ENCODE measurements at places on chromosomes 2 and 18.
A peak's percentile ranks its signal among the peaks of the same experiment; 100 is the strongest.

- no peak for DNase-seq
Measured at GRCh38 chr2:27322301-27322765, 564 bp downstream of the MPV17 start.

DNA sequence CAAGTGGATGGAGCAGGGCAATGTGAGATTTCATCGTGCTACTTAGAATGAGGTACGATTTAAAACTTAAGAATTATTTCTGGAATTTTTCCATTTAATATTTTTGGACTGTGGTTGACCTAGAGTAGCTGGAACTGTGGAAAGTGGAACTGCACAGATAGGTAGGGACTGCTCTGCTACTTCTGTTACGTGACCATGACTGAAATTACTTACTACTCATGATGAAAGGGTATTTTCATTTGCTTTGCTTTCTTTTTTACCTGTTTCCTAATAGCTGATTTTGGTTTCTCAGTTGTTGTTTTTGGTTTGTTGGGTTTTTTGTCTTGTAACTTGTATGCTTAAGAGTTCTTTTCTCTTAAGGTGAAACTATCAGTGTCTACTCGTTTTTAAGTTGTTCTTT, 11.4 kb downstream of the UBE2E3 start:
- no peak for DNase-seq

DNA sequence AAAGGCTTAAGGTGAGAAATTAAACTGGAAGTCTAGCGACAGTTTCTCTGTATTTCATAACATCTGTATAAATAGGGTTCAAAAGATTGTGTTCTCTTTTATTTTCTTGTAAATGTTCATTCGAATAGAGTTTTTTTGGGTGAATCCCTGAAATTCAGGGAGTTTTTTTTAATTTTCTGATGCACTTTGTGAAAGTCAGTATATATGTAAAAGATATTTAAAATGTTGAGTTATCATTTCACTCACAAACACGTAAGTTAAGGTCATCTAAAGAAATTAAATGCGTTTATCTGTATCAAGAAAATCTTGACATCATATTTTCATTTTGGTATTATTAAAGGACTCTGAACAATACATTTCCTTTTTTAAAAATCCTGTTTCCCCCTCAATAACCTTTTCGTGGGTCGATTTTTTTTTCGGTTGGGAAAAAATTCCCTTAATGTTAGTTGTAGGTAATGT, 3.4 kb downstream of the SP9 start:
- no peak for DNase-seq

GRCh38 chr2:56806924-56807323, 623.1 kb downstream of the CCDC85A start:
- DNase-seq, result no peak

DNA sequence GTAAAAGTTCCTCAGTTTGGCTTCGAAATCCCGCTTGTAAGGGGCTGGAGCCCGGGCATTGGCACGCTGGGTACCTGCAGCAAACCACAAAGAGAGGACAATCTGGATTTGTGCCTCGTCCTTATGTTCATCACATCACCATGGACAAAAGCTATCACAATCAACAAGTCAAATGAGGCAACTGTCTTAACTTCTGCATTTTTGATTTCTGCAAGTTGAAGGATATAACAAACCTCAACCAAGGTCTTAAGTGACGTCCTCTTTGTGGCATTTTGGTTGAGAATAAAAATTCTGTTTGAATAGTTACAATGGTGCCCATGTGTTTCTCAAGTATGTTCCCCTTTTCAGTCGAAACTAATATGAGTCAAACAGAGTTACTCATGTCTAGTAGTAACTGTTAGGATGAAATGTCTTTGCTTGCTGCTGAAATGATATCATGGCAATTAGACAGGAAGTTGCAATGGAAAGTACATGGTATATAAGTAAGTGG, 70.8 kb upstream of the STK17B start:
- DNase-seq, result no peak

- DNase-seq, result no peak
Measured at GRCh38 chr2:223949241-223949840, 4.2 kb upstream of the WDFY1 start.

- no peak for DNase-seq
Measured at GRCh38 chr2:162581959-162582798, 238.2 kb downstream of the GCA start.

DNA sequence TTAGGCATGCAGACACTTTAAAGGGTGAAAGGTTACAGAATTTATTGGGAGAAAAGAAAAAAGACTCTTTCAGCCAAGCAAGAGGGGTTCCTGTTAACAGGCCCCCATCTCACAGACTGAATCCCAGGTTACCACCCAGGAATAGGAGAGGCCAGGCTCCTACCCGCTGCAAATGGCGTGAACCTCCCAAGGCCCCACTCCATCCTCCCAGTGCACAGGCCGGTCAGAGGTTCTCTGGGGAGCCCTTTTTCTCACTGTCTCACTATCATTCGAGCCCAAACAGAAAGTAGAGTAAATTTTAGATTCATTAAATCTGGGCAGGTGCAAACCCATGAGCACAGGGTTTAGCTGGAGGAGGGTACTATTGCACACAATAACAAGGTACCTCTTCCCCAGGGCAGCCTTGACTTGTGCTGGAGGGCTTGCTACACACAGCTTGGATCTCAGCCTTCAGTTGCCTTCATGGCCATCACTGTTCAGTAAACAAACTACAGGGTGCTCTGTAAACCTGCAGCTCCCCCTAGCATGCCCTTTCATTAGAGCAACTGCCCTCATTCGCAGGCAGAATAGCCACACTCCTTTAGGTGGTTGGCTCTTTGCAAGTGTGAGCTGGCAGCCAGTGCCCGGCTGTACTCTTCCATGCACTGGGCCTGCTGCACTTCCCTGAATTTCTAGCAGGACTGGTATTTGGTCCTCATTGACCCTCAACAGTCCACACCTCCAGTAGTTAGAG, 7.3 kb upstream of the PLEK start:
- no peak for DNase-seq

GRCh38 chr2:46509804-46510203, 30.4 kb downstream of the TMEM247 start:
- DNase-seq, result no peak

- DNase-seq, result no peak
Measured at GRCh38 chr2:68244456-68244855, 7.9 kb downstream of the PPP3R1 start.

GRCh38 chr2:142649581-142649980, 227.9 kb upstream of the KYNU start:
- no peak for DNase-seq

DNA sequence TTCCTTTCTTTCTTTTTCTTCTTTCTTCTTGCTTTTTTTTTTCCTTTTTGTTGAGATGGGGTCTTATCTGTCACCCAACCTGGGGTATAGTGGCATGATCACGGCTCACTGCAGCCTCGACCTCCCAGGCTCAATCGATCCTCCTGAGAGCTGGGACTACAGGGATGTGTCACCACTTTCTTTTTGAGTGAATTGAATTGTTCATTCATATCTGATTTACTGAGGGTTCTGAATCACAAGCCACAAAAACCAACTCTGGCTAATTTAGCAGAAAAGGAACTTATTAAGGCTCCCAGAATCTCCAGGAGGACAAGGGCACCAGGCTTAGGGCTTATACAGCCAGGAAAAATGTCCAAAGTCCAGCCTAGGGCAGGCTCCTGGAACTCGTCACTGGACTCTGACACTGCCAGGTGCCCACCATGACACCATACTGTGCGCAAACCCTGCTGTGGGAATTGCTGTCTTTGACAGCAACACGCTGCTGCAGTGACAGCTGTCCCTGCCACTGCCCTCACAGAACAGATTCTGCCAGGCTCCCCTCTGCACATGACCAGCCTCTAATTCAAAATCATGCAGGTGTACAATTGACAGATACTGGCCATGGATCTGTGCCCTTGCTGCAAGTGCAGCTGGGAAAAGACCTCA, 42.9 kb upstream of the EML6 start:
- no peak for DNase-seq

DNA sequence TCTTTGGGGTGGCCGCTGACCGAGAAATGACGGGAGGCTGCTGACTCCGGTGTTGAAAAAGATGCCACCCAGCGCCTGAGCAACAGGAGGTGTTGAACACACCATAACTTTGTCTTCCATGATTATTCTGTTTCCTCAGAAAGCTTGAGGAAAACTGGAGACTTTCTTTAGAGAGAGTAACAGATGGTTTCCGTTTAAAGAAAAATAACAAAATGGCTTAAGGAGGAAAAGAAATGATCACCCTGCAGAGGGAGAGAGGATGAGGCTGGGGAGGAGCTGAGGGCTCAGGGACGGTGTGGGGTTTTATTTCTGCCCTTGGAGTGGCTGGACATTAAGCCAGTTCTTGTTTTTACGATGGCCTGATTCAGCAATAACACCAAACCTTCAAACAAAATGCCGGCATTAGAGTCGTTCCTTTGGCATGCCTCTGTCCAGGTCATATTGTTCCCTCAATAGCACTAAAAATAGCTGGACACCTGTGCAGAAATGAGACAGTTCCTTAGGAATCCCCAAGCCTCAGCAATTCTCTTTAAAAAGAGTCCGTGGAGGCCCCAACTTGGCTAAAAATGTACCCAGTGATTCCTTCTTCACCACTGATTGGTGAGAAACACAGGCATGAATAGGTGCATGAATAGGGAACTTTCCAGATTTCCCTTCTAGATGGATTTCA, 182.4 kb downstream of the ALPK2 start:
- no peak for DNase-seq

GRCh38 chr18:48923746-48924629, 26.8 kb downstream of the SMAD7 start:
- DNase-seq, result no peak

GRCh38 chr2:177678939-177679338, 286.4 kb downstream of the AGPS start:
- DNase-seq, result no peak

GRCh38 chr2:20080839-20081415, 29.5 kb upstream of the LAPTM4A start:
- no peak for DNase-seq

- no peak for DNase-seq
Measured at GRCh38 chr2:224837558-224837957, 121.4 kb upstream of the CCDC195 start.

DNA sequence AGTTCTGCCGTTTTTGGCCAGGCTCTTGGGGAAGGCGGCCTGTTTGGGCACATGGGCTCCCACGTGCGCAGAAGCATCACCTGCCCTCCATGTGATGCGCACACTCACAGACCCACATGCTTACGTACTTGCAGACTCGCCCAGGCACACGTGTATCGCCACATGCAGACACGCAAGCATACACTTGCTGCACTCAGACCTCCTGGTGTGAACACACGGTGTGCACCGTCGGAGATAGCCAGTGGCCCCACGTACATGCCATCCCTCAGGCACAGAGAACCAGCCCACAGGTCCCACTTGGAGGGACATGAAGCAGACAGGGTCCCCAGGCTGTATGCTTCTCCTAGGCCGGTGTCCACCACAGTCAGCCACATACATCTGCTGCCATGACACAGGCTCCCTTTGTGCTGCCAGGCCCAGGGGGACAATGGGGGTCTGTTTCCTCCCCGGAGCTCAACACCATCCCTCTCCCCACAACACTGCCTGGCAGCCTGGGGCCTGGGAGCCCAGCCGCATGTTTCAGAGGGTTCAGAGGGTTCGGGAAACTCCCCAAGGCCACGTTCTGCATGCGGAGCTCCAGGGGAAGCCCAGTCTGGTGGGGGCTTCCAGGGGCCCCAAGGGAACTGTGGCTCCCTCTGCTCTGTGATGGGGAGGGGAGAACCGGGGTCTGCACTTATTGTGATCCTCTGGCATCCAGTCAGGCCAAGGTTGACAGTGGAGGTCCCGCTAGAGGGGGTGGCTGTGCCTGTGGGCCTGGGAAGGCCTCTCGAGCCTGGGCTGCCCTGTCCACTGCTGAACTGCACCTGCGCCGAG, 208.1 kb upstream of the HAAO start:
- DNase-seq, result peak; percentile 84

GRCh38 chr2:53423465-53423864, 344.1 kb upstream of the CHAC2 start:
- no peak for DNase-seq

- no peak for DNase-seq
Measured at GRCh38 chr2:24616616-24617015, 125.6 kb downstream of the NCOA1 start.

GRCh38 chr2:98356729-98357128, 10.5 kb downstream of the CNGA3 start:
- no peak for DNase-seq

- no peak for DNase-seq
Measured at GRCh38 chr2:2536416-2537056, 205.5 kb upstream of the MYT1L start.

- no peak for DNase-seq
Measured at GRCh38 chr2:225457482-225457881, 58.0 kb downstream of the NYAP2 start.

DNA sequence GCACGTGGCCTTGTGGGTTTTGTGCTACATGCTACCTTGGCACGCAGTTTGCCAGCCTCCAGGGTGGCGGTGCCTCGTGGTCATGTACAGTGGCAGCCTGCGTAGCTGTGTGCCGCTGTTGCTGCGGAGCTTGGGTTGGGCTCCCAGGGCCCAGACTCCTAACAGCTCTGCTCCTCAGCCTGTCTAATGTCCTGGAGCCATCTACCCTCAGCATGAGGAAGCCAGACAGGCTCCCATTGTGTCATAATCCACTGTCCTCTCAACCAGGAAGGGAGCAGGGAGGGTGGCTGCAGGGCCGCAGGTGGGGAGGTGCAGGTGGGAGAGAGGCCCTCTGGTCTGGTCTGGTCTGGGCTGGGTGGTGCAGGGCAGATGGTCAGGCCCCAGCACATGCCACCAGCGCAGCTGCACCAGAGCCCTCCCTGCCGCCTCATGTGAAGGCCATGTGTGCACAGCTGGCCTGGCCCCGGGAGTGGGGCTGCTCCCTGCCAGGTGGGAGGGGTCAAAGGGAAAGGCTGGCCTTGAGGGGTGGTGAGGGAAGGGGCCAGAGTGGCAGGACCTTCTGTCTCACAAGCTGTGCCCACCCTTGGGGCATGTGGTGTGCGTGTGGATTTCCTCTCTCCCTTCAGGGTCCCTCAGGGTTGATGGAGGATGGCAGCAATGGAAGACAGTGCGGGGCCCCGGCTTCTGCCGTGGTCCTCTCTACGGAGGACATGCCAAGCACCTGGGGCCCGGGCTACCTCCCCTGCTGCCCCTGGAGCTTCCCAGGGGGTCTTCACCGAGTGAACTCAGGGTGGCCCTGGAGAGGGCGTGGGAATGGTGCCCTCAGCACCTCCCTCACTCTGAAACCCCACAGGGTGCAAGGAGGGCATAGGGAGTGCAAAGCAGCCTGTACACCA, 4.8 kb downstream of the ATOH8 start:
- no peak for DNase-seq

GRCh38 chr2:64857581-64858471, 131.4 kb upstream of the SLC1A4 start:
- peak; percentile 62 for DNase-seq

DNA sequence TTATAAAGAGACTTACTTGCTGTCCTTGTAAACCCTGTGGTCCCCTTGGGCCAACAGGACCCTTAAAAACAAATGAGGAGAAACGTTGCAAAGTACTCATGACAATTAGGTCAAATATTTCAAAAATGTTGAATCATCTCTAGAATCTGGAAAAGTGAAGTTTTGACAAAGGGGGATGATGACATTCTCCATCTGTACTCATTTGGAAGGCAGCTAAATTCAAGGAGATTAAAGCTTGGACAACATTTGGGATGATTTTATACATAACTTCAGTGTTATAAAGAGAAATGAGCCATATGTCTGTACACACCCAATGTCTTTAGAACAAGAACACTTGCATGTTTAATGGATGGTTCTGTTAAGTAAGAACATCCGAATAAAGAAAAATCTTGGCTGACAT, 92.9 kb downstream of the COL5A2 start:
- DNase-seq, result no peak

- DNase-seq, result no peak
Measured at GRCh38 chr2:102418421-102418961, 4.5 kb upstream of the IL18RAP start.

GRCh38 chr2:166074430-166074829, 53.4 kb downstream of the SCN1A start:
- DNase-seq, result no peak
